ENCODE measurements at places on chromosomes 11 and 22.

DNA sequence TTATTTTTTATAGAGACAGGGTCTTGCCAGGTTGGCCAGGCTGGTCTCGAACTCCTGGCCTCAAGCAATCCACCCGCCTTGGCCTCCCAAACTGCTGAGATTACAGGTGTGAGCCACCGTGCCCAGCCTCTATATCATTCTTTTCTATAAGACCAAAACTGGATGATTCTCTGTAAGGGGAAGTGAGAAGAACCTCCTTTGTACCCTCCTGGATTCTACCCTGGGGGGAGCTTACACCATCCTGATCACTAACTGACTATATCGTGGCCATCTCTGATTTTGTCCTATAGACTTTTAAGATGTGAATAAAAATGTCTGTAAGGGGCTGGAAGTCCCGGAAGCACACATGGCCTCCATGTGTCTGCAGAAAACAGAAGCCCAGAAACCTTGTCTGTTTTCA lies 9.1 kb downstream of the PIWIL4 start:
- DNase-seq: no peak

- peak; percentile 54 for DNase-seq
Observed at GRCh38 chr11:109405671-109406070, 16.3 kb upstream of the C11orf87 start.

DNA sequence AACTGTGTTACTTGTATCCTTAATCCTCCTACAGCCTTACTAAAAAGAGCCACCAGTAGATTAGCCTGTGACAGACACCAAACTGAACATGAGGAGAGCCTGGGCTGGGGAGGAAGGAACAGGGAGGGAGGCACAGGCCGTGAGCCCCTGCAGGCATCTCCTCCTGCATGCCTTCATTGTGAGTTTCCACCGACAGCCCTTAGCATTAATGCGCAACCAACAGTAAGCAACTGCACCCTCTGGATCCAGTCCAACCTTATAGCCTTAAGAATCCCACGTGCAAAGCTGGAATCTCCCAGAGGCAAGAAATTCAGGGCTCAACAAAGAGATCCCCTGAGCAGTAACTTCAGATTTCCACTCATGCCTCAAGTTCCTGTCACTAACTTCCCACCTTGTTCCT lies 84.6 kb downstream of the ETS1 start:
- peak; percentile 97 for DNase-seq

DNA sequence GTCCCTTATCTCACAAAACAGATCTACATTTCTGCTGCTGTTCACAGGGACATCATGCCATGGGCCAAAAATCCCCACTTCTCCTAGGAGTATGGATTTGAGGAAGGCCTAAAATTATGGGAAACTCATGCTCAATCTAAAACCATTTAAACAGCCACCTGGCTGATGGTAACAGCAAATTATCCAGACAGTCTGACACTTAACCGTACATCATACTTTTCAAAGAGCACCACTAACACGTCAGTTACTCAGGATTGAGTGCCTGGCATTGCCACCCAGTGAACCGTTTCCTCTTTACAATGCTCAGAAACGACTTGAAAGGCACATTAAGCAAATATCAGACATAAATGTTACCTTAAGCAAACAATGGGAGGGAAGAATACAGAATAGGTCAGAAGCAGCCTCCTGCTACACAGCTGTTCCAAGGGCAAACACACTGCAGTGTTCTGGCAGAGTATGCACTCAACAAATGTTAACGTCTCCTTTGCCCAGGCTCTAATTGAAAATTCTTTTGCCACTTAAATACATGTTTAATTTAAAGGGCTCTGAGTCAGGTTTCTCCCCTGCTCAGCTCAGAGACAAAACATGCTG lies 18.8 kb upstream of the SLC36A4 start:
- DNase-seq: no peak

GRCh38 chr11:21069909-21070308 lies 400.5 kb downstream of the NELL1 start:
- no peak for DNase-seq

GRCh38 chr22:43293259-43293654 lies 49.9 kb downstream of the SCUBE1 start:
- peak; percentile 78 for DNase-seq

DNA sequence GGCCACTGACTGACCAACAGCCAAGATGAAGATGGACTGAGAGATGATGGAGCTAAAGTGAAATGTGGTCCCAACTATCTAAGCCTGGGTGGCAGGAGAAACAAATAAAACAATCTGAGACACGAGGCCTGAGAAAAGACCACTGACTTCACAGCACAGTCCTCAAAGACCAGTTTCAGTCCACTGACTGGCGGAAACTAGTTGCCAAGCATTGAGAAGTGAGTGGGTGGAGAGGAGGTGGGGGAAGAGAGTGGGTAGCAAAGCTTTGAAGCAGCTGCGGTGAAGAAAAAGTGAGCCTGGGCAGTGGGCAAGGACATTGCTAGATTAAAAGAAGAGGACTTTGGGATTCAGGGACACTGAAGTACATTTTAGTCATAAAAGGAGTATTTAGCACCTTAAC lies 1.9 kb downstream of the MS4A1 start:
- DNase-seq: no peak

- no peak for DNase-seq
Observed at GRCh38 chr11:44777209-44778194, 50.7 kb downstream of the TSPAN18 start.

- DNase-seq: peak; percentile 75
Observed at GRCh38 chr22:23219822-23220484, 39.6 kb downstream of the BCR start.

- DNase-seq: no peak
Observed at GRCh38 chr22:37190262-37190780, 2.3 kb upstream of the C1QTNF6 start.

DNA sequence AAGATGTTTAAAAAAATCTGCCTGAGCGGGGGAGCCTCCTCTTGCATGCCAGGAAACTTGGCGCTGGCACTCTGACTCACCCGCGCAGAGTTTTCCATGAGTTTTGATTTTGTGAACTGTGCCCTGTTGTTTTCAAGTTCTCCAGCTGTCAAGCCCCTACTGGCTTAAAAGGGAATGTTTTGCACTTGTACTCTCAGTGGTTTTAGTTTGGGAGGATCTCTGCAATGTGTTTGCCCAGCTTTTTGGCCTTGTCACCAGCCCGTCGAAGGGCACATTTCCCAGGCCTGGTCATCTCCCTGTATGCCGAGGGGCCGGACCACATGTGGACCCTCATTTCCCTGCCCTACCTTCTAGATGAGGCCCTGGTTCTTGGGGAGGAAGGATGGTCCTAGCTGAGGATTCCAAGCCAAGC lies 12.2 kb downstream of the MRGPRF start:
- peak; percentile 82 for DNase-seq

DNA sequence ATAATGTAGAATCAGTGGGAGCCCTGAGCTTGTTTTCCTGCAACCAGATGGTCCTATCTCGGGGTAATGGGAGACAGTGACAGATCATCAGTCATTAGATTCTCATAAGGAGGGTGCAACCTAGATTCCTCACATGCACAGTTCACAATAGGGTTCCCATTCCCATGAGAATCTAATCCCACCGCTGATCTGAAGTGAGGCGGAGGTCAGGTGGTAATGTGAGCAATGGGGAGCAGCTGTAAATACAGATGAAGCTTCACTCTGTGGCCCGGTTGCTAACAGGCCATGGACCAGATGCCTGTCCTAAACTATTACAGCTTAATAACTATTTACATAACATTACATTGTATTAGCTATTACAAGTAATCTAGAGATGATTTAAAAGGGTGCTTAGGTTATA lies 17.0 kb downstream of the DIXDC1 start:
- DNase-seq: no peak

- DNase-seq: no peak
Observed at GRCh38 chr11:19985111-19985510, 175.2 kb downstream of the DBX1 start.

DNA sequence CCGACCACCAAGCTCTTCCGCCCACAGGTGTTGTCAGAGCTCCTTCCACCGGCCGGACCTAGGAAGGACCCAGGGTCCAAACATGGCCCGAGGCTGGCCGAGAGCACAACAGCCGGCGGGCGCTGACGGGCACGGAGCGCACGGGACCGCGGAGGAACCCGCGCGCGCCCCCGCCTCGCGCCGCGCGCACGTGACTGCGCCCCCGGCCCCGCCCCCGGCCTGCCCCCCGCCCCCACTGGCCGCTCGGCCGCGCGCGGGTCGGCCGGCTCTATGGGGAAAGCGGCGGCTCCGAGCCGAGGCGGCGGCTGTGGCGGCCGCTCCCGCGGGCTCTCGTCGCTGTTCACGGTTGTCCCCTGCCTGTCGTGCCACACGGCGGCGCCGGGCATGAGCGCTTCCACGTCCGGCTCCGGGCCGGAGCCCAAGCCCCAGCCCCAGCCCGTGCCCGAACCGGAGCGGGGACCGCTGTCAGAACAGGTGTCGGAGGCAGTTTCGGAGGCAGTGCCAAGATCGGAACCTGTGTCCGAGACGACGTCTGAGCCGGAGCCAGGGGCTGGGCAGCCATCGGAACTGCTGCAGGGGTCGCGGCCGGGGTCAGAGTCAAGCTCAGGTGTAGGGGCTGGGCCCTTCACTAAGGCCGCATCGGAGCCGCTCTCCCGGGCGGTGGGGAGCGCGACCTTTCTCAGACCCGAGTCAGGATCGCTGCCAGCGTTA lies at the start of gene OSBP2:
Gene OSBP2, plus strand, starts transcription at position 235 of the 711 bp plus-strand sequence. Its CDS starts 36 bp downstream, at position 271.
- DNase-seq: peak; percentile 39

DNA sequence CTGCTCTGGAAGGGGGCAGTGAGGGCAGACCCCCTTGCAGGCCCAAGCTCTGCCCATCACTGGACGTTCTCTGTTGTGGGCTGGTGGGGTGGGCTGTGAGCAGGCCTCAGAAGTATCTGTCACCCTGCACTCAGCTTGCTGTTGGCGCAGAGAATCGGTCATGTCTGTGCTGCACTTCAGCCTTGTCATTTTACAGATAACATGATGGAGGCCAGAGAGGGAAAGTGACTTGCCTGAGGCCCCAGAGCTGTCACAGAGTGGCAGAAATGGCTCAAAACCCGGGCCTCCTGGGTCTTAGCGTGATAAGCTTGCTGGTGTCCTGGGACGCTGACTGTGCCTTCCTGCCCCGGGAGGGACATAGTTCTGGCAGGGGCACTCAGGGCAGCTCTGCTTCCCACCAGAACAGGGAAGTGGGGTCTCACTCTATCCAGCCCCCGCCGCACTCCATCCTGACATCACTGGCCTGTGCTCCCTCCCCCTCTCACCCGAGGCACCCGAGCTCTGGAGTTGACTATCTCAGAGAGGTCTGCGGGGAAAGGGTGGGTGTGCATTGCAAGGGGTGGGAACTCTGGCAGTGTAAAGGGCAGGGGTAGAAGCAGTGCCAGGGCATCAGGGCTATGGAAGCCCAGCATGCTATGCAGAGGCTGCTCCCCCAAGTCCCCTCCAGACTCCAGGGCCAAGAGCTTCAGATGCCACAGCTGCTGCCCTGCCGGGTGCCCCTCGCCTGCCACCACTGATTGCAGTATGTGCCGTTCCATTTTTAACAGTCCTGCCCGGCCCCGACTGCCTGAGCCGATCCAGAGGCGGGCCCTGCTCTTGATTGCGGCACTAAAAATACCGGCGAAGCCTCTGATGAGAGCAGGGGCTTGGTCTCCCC lies 50.4 kb upstream of the NECTIN1 start:
- no peak for DNase-seq

GRCh38 chr11:60658409-60658808 lies 41.0 kb upstream of the MS4A8 start:
- DNase-seq: no peak

GRCh38 chr11:9951807-9952206 lies 287.9 kb downstream of the SWAP70 start:
- DNase-seq: no peak

GRCh38 chr22:49608228-49608627 lies 219.4 kb downstream of the BRD1 start:
- no peak for DNase-seq

DNA sequence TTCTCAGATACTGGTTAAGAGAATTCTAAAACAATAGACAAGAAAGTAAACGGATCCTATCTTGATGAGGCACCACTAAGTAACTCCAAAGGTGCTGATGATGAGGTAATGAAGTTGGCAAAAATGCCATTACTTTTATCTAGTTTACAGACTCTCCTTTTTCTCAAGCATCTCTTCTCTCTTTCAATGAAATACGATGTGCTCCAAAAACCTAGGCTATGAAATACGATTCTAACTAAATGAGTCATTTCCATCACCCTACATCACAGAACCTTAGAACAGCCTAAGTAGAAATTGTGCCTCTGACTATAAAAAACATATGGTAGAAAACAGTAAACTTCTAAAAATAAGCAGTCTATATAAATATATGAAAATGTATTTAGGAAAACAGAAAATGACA lies 58.9 kb upstream of the ARHGAP32 start:
- peak; percentile 69 for DNase-seq

DNA sequence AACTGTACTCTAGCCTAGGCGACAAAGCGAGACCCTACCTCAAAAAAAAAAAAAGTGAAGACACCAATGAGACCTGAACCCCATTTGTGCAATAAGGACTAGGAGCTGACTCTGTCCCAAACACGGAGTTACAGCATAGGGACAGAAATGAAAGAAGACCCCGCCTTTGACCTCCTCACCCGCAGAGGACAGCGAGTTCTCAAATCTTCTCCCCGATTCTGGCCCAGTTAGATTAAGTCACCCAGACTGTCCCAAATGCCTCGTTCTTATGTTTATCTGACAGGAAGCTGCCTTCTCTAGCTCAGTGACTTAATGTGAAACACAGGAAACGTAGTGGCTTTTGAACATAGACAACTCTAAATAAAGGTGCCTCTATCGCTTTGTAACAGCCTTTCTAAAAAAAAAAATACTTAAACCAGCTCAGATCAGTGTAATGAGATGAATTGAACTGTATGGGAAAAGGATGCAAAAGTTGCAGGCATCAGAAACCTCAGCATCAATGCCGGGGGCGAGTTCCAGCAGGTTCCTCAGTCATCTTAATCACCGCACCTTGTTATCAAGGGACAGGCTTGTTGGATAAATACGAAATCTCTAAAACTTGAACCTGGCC lies 10.6 kb downstream of the MYH9 start:
- no peak for DNase-seq

GRCh38 chr11:68309621-68310185 lies 2.7 kb upstream of the LRP5 start:
- DNase-seq: peak; percentile 22

DNA sequence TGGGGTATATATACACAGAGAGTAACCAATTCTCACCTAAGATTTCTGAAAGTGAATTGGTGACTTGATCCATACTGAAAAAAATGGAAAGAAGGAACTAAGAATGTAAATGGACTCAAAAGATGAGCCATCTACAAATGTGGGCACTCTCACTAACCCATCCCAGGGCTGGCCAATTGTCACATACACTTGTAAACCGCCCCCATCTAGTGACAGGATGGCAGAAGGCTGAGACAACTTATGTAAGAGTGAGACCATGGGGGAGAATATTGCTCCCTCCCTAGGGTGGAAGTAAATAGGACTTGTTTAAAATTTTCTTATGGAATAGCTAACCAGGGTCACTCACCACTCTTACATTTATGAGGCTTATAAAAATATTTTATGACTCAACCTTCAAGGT lies 377.1 kb upstream of the ISX start:
- DNase-seq: no peak

GRCh38 chr11:74009675-74010305 lies 905 bp upstream of the UCP3 start:
- DNase-seq: no peak

GRCh38 chr11:16338393-16338792 lies 18.0 kb downstream of the SOX6 start:
- no peak for DNase-seq
